ENCODE measurements at places on chromosomes 1 and 21.

DNA sequence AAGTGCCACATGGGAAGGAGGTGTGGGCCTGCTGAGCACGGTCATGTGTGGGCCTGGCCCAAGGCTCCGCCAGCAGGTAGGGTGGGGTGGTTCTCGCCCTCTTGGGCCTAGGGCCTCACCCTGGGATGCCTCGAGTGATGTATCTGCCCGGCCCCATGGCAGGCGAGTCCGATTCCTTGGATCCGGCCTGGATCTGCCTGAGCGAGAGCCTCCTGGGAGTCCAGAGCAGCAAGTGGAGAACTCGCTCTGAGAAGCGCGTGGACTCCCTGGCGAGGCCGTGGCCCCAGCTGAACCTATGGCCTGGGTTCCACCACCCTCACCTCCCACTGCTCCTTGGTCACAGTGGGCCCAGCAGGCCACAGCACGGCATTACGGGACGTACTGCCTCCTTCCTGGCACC, 8.2 kb upstream of the TTC34 start:
- no peak for DNase-seq

DNA sequence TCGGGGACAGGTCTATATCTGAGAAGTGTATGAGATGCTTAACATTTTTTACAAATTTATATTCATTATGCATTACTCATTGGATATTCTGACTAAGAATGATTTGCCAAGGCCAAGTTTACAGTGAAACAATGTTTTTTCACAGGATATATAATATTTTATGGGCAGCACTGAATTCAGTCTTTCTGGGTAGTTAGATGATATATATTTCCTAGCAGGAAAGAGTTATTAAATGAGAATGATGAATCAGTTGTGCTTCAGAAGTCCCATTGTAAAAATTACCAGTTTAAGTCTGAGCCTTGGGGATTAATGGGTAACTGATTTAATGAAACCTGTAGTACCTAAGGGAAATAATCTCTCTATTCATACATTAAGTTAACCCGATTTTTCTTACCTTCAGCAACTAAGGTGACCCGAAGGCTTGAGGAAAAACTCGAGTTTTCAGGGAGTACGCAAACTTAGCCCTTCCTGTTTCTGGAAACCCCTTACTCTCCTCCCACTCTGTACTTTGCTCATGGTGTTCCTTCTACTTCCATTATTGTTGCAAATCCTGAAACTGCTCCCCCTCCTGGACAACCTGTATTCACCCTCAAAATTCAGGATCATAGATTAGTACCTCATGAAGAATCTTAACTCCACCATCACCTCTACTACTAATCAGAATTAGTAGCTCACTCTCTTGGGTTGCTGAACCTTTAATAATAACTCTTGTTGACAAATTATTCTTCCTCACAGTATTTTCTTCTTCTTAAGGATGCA, 135.1 kb downstream of the AK5 start:
- no peak for DNase-seq

- no peak for DNase-seq
Measured at GRCh38 chr21:29481081-29481480, 182.4 kb downstream of the BACH1 start.

- no peak for DNase-seq
Measured at GRCh38 chr1:159921700-159922504, 3.4 kb downstream of the TAGLN2 start.

DNA sequence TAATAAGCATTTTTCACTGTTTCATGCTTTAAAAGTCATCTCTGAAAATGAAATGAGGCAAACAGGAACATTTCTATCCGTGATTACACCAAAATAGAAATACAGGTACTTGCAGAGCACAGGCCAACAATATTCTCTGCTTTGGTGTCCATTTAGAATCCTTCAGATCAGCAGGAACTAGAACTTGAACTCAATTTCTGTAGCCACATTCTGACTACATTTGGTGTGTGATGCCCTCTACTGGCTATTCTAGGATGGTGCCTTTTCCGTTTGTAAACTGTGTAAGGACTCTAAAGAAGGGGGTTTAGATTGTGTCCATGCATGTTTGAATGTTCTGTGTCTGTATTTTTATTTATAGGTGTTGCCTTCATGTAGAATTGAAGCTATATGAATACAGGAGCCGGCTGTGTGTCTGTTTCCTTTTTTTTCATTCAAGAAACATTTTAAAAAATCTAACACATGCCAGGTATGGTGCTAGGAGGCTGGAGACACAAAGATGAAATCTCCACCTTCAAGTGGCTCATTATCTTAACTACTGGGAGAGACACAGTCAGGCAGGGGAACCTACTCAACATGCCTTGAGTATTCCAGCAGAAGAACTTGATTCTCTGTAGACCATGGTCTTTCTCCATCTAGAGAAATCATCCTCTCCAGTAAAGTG, 7.6 kb upstream of the ZNF326 start:
- peak; percentile 89 for DNase-seq

GRCh38 chr1:56434740-56435139, 144.6 kb downstream of the PLPP3 start:
- DNase-seq: no peak

- no peak for DNase-seq
Measured at GRCh38 chr1:56509713-56510641, 69.4 kb downstream of the PLPP3 start.

DNA sequence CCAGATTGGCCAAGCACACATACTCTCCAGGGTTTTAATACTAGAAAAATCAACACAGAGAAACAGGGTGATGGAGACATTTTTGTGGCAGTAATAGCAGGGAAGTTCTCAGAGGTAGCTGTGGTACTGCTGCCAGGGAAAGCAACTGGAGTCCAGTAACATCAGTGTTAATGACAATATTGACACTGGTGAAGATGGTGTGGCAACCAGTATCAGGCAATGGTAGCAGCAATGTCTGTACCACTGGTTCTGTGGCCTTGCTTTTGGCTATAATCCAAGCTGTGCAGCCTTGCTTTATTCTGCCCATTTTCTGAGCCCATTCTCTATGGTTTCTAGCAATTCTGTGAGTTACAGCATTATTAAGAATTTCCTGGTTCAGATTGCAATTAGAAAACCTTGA, 1.6 kb upstream of the SNX7 start:
- no peak for DNase-seq

DNA sequence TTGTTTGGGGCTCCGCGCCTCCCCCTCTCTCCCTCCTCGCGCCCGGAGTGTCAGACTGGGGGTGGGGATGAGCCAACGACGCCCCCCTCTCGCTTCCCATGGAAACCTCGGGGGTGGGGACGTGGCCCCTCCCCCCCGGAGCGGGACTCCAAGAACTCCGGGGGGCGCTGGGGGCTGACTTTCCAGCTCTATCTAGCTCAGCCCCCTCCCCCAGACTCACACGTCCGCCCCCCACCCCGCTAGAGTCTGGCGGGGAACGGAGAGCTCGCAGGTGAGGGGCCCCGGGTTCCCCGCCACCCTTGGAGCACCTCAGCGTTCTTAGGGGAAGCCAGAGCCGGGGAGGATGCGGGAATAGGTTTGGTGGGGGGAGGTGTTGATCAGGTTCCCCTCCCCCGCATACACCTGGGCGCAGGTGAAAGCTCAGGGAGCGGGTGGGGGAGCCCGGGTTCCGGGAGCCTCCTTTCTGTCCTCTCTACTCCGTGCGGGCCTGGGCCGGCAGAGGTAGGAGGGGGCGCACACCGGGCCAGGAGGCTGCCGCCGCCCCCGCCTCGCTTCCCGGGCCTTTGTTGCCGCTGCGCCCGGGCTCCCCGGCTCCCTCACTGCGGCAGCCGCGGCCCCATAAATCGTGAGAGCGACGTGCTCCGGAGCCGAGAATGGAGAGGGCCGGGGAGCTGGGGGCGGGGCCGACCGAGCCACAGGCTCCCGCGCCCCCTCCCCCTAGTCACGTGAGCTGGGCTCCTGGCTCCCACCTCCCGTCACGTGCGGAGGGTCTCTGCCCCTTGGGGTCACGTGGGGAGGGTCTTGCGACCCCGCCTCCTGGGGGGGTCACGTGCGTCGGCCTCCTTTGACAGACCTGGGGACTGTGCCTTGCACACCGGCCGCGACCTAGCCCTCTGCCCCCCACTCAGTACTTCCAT, 1.9 kb downstream of the EFNA3 start:
- no peak for DNase-seq

GRCh38 chr1:39154553-39155421, 49.7 kb upstream of the MACF1 start:
- peak; percentile 96 for DNase-seq

DNA sequence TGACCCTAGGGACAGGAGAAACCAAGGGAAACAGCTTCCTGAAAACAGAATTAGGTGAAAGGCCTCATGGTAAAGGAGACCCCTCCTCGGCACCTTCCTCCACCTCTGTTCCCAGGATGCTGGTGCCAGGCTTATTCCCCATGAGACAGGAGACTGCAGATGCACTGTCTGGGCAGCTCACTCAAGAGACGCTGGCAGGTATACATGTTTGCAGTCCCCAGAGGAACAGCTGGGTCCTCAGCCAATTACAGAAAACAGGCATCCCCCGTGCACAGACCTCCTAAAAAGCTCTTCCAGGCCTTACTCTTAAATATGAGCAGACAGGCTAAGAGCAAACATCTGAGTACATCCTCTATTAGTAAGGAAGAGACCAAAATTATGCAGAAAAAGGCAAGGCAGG, 6.5 kb downstream of the CCSAP start:
- DNase-seq: no peak

GRCh38 chr1:93694039-93694438, 12.4 kb upstream of the BCAR3 start:
- DNase-seq: no peak

DNA sequence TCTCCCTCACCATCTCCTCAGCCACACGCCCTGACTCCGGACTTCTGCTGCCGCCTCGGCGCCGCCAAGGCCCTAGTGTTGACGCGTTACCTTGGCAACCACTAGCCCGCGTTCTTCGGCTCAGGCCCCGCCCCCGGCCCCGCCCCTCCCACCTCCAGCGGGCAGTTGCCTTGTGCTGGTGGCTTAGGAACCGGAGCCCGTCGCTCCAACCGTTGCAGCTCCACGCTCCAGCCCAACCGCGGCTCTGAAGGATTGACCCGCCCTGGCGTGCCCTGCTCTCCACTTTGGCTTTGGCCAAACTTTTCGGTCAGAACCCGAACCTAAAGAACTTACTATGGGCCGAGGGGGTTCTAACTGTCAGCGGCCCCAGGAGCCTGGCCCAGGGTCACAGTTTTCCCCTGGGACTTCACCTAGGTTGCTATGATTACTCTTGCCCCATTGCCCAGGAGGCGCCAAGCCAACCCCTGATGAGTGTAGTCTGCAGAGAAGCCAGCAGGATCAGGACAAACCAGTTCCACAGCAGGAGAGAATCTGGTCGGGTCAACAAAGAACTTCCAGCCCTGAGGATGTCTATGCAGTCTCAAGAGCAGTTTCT, at the start of gene CFAP45:
TSS of gene CFAP45 (minus strand) at position 80 of the 595 bp plus-strand sequence. CDS start at position 13, 67 bp downstream.
- DNase-seq: peak; percentile 55

DNA sequence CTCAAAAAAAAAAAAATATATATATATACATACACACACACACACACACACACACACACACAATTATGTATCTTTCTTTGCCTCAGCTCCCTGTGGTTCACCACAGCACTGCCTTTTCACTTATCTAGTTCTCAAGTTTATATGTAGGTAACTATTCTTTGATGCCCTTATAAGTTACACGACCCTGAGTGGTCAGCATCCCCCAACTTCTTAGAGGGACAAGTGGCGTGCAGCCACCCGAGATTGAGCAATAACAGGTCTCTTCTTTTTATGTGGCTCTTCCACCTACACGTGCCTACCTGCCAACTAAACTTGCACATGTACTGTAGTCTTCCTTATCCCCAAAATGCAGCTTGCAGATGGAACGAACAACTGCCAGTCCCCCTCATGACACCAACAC, 120.8 kb downstream of the GABPA start:
- DNase-seq: peak; percentile 25

GRCh38 chr1:205907794-205908193, 35.5 kb downstream of the SLC26A9 start:
- peak; percentile 63 for DNase-seq

GRCh38 chr1:16446116-16446515, 5.6 kb downstream of the NECAP2 start:
- DNase-seq: no peak

- no peak for DNase-seq
Measured at GRCh38 chr1:11828511-11828910, 19.1 kb downstream of the NPPA start.

DNA sequence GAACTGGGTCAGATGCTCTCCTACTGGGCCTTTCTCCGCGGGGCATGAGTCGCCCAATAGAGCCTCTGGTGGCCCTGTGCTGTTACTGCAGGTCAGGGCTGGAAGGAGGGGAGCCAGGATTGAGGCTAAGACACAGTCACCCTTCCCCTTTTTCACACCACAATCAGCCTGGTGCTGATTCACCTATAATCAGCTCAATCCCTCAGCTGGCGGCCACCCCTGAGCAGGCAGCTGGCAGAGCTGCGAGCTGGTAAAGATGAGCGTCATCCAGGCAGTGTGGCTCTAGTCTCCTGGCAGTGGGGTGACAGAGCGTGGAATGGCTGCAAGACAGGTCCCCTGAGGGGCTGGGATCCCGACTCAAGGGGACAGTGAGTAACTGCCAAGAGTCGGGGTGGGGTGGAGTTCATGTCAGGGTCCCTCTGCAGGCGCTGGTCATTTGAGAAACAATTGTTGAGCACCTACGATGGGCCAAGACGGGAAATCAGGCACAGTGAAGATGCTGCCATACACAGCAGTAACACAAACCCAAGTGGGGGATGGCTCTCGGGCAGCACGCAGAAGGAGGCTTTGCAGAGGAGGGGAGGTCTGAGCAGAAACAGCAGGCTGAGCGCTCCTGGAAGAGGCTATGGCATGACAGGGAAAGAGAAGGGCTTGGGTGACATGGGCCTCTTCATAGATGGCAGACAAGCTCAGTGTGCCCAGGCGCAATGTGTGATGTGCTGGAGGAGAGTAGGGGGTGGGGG, 21.8 kb downstream of the ATF3 start:
- DNase-seq: peak; percentile 46

- no peak for DNase-seq
Measured at GRCh38 chr21:15001113-15001512, 63.7 kb downstream of the NRIP1 start.

GRCh38 chr21:36630485-36631206, 68.3 kb upstream of the SIM2 start:
- peak; percentile 42 for DNase-seq

DNA sequence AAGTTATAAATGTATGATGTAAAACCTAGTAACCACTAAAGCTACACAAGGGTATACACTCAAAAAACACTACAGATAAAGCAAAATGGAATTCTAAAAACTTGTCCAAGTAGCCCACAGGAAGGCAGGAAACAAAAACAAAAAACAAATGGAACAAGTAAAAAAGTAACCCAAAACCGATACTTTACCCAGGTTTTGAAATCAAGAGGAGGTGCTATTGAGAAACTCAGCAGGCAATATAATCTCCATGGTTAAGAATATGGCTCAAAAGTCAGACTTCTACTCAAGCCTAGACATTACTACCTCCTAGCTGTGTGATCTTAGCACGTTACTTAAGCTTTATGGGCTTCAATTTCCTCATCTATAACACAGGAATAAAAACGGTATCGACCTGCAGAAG, 13.3 kb downstream of the RBBP5 start:
- DNase-seq: no peak
